ENCODE measurements at places on chromosomes 7 and 10.

- no peak for DNase-seq
These were observed 345.1 kb downstream of the ARL4A start for GRCh38 chr7:13032576-13032975.

- no peak for DNase-seq
These were observed 146.7 kb upstream of the UNC5B start for GRCh38 chr10:71065659-71066058.

DNA sequence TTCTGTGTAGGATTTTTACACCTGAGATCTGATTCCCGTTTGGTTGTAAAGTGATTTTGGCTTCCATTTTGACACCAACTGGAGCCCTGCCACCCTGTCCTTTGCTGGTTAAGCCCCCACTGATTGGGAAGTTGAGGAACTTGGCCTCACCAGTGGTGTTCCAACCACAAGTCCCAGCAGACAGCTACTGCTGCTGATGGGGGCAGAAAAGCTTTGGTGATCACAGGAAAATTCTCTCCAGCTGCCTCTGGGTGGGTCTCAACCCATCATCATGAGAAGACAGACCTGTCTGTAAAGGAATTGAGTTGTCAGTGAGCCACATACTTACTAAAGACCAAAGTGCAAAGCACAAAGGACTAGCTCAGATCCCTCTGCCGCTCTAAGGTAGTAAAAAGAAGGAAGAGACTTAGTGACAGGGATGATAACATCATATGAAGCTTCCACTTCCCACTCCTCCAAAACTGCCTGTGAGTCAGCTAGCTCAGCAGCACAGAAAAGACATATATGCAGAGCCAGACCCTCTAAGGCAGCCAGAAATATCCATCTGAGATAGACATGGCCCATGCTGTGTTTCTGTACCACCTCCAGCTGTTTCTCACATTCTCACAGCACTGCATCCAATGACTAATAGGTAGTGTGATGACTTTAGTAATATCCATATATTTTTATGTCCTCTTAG, 22.4 kb upstream of the LRRC17 start:
- DNase-seq, result no peak

DNA sequence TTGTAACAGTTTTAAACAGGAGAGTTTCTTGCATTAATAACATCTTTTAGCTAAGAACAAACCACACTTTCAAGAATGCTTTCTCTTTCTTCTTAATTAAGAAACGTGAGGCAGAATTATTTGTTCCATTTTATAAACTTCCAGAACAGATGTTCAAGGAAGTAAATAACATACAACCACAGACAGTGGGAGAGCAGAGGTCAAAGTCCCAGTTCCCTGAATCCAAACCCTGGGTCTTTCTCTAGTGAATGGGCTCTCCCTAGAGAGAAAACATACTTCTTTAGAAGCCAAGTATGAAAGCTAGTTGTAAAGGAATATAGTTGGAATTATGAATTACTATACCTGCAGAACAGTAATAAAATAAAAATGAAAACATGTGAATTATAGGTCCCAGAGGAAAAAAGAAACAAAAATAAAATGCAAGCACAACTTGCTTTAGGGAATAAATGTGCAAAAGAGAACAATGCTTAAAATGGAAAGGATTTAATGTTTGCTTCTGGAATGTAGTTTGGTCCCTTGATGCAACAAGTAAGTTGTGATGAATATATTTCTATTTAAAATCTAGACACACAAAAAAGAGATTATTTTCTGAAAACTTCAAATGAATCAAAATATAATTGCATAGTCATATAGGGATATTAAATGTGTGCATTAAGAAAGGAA, 6.0 kb downstream of the OR6B1 start:
- no peak for DNase-seq

GRCh38 chr7:136528329-136528728, 340.1 kb upstream of the CHRM2 start:
- no peak for DNase-seq

GRCh38 chr7:4791738-4792536, 16.5 kb downstream of the AP5Z1 start:
- DNase-seq, result peak; percentile 72

- DNase-seq, result no peak
These were observed 395.5 kb upstream of the POM121L12 start for GRCh38 chr7:52639981-52640380.

DNA sequence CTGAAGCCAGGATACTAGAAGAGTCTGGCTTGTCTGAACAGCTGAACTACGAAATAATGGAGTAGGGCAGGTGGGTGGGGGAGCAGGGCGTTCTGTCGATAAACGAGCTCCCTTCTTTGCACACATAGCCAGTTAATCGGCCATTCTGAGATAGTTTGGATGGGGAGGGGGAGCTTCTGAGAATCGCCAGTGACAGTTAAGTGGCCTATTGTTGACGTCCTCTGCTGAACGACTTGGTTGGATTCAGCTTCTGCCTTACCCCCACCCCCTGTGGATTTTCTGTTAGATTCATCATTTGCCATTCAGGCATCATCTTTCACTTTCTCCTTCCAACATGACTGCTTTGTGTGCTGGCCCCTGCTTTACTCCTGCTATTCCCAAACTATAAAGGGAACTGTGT, 520 bp downstream of the CPA5 start:
- no peak for DNase-seq

- DNase-seq, result no peak
These were observed 22.3 kb downstream of the CACUL1 start for GRCh38 chr10:118732245-118733165.

- DNase-seq, result no peak
These were observed 92.8 kb upstream of the ZMIZ1 start for GRCh38 chr10:78975926-78976325.

DNA sequence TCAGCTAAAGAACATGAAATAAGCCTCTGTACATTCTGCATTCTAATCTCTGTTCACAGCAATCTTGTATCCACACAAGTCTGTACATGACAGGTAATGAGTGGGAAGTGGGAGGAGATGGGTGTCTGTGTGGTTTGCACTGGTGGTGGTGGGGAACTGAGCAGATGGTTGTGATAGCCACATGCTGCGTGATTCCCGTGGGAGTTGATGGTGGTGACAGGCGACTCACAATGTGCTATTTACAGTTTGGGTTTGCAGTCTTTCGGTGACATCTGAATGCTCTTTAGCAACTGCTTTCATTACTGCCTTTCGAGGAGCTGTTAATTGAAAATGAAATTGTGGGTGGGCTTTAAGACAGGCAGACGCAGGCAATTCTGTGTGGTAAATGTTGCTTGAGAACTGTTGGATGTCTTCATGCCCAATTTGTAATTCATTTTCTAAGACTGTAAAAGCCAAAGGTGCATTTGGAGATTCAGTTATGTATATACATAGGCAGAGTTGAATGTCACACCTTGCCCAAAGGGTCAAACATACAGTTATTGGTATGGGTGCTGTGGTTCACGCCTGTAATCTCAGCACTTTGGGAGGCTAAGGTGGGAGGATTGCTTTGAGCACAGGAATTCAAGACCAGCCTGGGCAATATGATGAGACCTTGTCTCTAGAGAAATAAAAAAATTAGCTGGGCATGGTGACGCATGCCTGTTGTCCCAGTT, 308.2 kb downstream of the AUTS2 start:
- DNase-seq, result no peak

GRCh38 chr10:124200011-124200410, 106.6 kb upstream of the CHST15 start:
- no peak for DNase-seq

- no peak for DNase-seq
These were observed 84.7 kb downstream of the AUTS2 start for GRCh38 chr7:69683002-69683401.

DNA sequence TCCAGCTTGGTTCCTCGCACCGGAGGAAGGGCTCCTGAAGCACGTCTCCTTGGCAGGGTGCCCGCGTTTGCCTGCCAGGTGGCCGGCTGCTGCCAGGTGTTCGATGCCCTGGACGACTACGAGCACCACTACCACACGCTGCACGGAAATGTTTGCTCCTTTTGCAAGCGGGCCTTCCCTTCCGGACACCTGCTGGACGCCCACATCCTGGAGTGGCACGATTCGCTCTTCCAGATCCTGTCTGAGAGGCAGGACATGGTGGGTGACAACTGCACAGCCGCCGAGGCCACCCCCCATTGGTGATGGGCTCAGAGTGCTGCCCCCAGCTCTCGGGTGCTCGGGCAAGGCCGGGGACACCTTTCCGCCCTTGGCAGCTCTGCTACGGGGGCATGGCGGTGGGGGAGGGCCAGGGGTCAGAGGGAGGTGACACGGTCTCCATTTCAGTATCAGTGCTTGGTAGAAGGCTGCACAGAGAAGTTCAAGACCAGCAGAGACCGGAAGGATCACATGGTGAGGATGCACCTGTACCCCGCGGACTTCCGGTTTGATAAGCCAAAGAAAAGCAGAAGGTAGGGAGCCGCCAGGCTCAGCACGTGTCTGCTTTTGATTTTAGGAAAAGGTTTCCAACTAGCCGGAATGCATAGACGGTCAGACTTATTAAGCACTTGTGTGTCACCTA, 1.1 kb downstream of the ZNF511 start:
- no peak for DNase-seq

GRCh38 chr7:108291791-108292440, 161.8 kb upstream of the LAMB4 start:
- DNase-seq, result no peak

- DNase-seq, result no peak
These were observed 84.2 kb downstream of the CUL1 start for GRCh38 chr7:148782757-148783456.

GRCh38 chr7:14293434-14293833, 304.0 kb upstream of the ETV1 start:
- DNase-seq, result no peak

GRCh38 chr10:34959321-34959720, 130.8 kb downstream of the CUL2 start:
- DNase-seq, result no peak

DNA sequence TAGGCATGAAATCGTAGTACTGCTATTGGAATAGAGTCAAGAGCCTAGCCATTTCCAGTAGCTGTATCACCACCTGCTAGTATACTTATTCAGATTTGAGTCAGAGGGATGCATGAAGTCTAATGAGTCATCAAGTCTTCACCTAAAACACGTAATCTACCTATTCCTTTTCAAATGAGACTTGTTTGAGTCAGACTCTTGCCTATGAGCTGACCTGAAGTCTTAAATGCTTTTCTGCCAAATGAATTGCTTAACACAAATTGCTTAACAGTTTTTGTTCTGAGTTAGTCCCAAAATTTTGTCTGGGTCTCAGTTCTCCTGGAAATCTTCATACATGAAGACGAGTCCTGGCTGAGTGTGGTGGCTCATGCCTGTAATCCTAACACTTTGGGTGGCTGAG, 165.2 kb downstream of the GNAT3 start:
- DNase-seq, result no peak

DNA sequence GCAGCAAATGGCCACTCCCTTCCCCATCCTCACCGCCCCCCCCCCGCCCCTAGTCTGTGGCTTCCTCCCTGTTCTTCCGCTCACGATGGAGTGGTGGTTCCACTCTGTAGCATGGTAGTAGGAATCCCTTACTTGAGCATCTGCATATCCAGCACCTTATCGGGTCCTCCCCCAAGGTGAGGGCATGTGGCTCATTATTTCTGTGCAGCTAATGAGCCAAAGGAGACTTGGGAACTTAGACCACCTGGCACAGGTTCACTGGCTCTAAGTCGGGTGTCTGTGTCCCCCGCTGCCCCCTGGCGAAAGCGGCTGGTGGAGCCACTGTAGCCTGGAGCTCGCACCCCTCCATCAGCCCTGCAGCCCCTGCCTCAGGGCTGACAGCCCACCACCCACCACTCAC, 22.8 kb upstream of the GPR26 start:
- no peak for DNase-seq

DNA sequence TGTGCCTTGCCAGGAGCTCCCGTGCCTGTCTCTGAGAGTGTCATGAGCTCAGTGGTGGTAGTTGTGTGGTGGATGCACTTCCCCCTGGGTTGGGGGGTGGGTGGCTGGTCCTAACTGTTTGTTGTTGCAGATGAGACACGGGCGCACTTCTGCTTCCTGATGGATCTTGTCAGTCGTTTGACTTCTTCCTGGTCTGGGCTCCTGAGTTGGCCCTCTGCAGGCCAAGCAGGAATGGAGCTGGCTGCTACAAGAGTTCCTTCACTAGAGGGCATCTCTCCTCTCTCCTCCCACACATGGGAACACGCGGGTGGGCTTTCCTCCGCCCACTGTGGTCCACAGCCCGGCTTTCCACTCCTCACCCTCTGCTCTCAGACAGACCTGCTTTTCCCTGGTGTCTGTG, 82.0 kb downstream of the BMS1 start:
- DNase-seq, result no peak

- no peak for DNase-seq
These were observed 5.1 kb downstream of the TLX1 start for GRCh38 chr10:101136007-101136707.

DNA sequence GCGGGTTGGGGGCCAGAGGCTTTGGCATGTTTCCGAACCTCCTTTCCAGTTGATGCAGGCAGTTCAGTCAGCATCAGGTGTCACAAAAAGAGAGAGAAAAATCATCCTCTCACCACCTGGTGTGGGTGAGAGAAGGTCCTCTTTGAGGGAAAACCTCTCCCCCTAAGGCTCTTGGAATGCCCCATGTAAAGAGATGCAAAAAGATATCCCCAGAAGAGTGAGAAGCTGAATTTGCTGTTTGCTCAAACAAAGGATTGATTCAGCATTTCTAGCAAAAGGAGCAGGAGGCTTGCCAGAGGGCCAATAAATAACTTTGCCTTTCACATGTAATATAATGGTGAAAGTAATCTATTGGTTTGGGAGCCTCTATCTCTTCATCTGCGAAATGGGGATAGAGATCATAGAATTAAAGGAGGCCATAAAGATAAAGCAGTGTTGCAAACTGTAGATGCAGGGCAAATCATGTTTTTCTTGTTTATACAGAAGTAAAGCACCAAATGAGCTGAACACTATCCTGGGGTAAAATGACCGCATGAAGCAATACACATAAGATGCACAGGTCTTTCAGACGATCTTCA, 425.9 kb downstream of the LRMDA start:
- no peak for DNase-seq

DNA sequence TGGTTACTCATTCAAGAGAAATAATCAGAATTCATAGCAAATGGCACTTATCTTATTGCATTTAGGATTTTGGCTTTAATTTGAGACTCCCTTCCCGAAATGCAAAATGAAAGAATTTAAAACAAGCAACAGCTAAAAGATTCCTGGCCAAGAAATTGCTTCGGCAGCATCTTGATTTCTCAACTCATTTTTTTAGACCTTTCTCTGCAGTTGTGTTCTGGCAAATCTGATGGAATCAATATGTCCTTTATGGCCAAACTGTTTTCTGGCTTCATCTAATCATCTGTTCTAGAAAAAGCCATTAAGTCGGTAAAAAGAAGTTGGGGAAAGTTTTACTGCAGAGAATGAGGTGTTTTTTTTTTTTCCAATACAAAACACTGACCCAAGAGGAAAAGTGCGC, 172.1 kb downstream of the SLC16A9 start:
- DNase-seq, result no peak

GRCh38 chr7:20359341-20359963, 28.8 kb downstream of the ITGB8 start:
- DNase-seq, result no peak

DNA sequence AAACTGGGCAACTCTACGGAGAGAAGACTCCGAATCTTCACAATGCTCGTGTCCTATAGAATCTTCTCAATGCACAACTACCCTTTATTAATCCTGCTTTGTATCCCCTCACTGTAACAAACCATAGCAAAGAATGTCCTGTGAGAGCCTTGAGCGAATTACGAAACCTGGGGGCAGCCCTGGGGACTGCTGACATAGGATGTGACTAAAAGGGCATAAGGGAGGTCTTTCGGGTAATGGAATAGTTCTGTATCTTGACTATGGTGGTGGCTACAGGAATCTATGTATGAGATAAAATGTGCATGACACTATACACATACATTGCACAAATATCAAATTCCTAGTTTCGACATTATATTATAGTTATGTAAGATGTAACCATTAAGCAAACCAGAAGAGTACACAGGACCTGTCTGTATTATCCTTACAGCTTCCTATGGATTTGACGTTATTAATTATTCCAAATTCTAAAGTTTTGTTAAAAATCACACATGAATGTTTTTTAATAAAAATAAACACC, 162.5 kb upstream of the KCTD7 start:
- no peak for DNase-seq
